Esophagus (tissue), 2 donors: ENCODE measurements at places on chromosomes 1 and 21. TPM values are rescaled to one million over a fixed set of nuclear protein-coding genes. Genes with fewer than 3 reads are reported as not detected.

TLCD4 gene
- polyA plus RNA-seq, result 0.37 TPM

AVPR1B gene
- not detected for polyA plus RNA-seq

SERPINC1 gene
- polyA plus RNA-seq, result 0.06 TPM

CHI3L1 gene
- 3.3 TPM for polyA plus RNA-seq

TOMM40L gene
- 8.0 TPM for polyA plus RNA-seq

OR2AK2 gene
- polyA plus RNA-seq, result not detected

THEM5 gene
- 1.5 TPM for polyA plus RNA-seq

TMPRSS3 gene
- polyA plus RNA-seq, result 0.08 TPM

GNAT2 gene
- polyA plus RNA-seq, result not detected

ANGPTL3 gene
- polyA plus RNA-seq, result not detected

CD1D gene
- 0.47 TPM for polyA plus RNA-seq

DCAF6 gene
- polyA plus RNA-seq, result 18.0 TPM

GJA4 gene
- 2.6 TPM for polyA plus RNA-seq

RNF19B gene
- 19.9 TPM for polyA plus RNA-seq

PDZK1 gene
- 0.05 TPM for polyA plus RNA-seq

ROR1 gene
- 1.9 TPM for polyA plus RNA-seq

ARV1 gene
- 21.0 TPM for polyA plus RNA-seq

RCC1 gene
- 32.5 TPM for polyA plus RNA-seq

NGF gene
- 0.39 TPM for polyA plus RNA-seq

DNM3 gene
- 0.76 TPM for polyA plus RNA-seq

KCNA10 gene
- not detected for polyA plus RNA-seq

ITGB2 gene
- 10.0 TPM for polyA plus RNA-seq

IFI44L gene
- 0.59 TPM for polyA plus RNA-seq

SLC22A15 gene
- polyA plus RNA-seq, result 5.1 TPM

LINGO4 gene
- not detected for polyA plus RNA-seq

C1orf56 gene
- 1.7 TPM for polyA plus RNA-seq

MEX3A gene
- 0.59 TPM for polyA plus RNA-seq

RPF1 gene
- 27.5 TPM for polyA plus RNA-seq

ELAPOR1 gene
- 0.24 TPM for polyA plus RNA-seq

RHOC gene
- 89.5 TPM for polyA plus RNA-seq

LYPLAL1 gene
- polyA plus RNA-seq, result 36.3 TPM

SLAMF7 gene
- 2.9 TPM for polyA plus RNA-seq

ZNF683 gene
- polyA plus RNA-seq, result 0.51 TPM

ZBTB8B gene
- polyA plus RNA-seq, result not detected

LHX8 gene
- 0.08 TPM for polyA plus RNA-seq

TMEM82 gene
- polyA plus RNA-seq, result not detected

ADAM30 gene
- not detected for polyA plus RNA-seq

ZC3H12A gene
- 17.6 TPM for polyA plus RNA-seq

SPRR2E gene
- 1,279 TPM for polyA plus RNA-seq

DAB1 gene
- 0.04 TPM for polyA plus RNA-seq

SMIM1 gene
- 1.9 TPM for polyA plus RNA-seq

LRRC53 gene
- not detected for polyA plus RNA-seq

C1orf116 gene
- polyA plus RNA-seq, result 72.9 TPM

KLF17 gene
- polyA plus RNA-seq, result 0.02 TPM
